Fibroblast of skin of back (primary cell): ENCODE measurements at places on chromosomes 12 and 14.
A peak's percentile ranks its signal among the peaks of the same experiment; 100 is the strongest.

DNA sequence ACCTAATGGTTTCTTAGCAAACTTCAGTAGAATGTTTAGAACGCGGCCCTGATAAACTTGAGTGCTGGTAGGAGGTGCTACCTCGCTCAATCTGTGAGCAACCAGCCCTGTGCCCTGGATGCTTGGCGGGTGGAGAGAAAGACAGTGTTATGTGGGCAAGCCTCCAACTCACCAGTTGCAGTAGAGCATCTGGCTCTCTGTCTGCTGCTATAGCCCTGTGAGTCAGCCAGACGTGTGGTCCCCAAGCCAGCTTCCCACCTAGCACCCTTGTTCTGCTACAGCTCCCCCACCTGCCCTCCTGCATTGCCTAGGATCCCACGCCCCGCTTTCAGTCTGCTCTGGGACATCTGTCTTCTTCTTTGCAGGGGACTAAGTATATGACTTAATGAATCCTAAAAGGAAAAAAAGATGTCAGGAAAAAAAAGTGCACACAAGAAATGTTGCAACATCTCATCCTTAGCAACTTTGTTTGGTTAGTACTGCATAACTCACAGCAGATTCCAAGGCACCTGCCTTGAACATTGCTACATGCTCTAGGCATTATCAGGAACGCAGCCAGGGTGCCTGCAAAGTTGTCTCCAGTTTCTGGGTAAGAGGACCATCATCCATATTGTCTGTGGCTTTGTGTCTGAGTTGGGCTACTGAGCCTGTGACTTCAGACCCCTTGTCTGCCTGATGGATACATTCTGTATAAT, 13.6 kb downstream of the SNRNP35 start:
- DNase-seq, result no peak

DNA sequence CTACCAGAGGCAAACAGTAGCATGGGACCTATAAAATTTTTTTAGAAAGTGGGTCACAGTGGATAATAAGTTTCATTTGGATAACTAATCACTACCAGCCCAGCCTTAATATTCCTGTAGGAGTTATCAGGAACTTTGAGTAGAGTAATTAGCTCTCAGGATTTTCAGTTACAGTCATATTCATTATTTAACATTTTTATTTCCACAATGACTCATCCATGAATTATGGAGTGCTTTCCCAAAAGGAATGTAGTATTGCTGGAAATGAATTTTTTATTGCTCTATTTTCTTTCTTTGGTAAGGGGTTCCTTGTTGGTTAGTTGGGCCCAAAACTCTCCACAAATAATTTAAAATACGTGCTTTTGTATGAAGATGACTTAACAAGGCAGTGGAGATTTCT, 53.7 kb downstream of the ERC1 start:
- DNase-seq, result peak; percentile 79

- no peak for DNase-seq
Observed at GRCh38 chr14:67879026-67879425, 59.4 kb downstream of the RAD51B start.

GRCh38 chr14:81200054-81200453, 20.7 kb downstream of the GTF2A1 start:
- DNase-seq, result no peak
